A549 treated with Mapracorat at 1 μM for 4 hours (cell line): ENCODE measurements at places on chromosomes 16 and 17. TPM values are rescaled to one million over a fixed set of nuclear protein-coding genes. Genes with fewer than 3 reads are reported as not detected.

KRTAP4-5 gene
- total RNA-seq: not detected in 5 replicates

HAS3 gene
- 38.4 to 52.3 TPM (median 45.9 TPM) in 5 replicates for total RNA-seq

KRT24 gene
- not detected in 5 replicates for total RNA-seq

DNAI2 gene
- not detected in 5 replicates for total RNA-seq

CHST4 gene
- 0.08 TPM in 1 of 5 replicates, not detected in the others for total RNA-seq
